ENCODE measurements at places on chromosomes 11 and 22. TPM values are rescaled to one million over a fixed set of nuclear protein-coding genes. Genes with fewer than 3 reads are reported as not detected.

The TIMP3 gene
- 2.0 TPM for total RNA-seq

The APOA4 gene
- total RNA-seq = not detected

The B4GALNT4 gene
- total RNA-seq = 14.5 TPM

The POU2F3 gene
- not detected for total RNA-seq
